ENCODE measurements at places on chromosomes 16 and 17. TPM values are rescaled to one million over a fixed set of nuclear protein-coding genes. Genes with fewer than 3 reads are reported as not detected.
A peak's percentile ranks its signal among the peaks of the same experiment; 100 is the strongest.

GRCh38 chr16:85963753-85964285 is 64.9 kb downstream of the IRF8 start:
- H3K27me3 ChIP-seq = no peaks in the 10 kb centered on the region
- H3K27ac ChIP-seq = no peak overlapping the region
- H3K36me3 ChIP-seq = no peaks in the 10 kb centered on the region
- no peak for DNase-seq
- H3K4me3 ChIP-seq = no peak overlapping the region

DNA sequence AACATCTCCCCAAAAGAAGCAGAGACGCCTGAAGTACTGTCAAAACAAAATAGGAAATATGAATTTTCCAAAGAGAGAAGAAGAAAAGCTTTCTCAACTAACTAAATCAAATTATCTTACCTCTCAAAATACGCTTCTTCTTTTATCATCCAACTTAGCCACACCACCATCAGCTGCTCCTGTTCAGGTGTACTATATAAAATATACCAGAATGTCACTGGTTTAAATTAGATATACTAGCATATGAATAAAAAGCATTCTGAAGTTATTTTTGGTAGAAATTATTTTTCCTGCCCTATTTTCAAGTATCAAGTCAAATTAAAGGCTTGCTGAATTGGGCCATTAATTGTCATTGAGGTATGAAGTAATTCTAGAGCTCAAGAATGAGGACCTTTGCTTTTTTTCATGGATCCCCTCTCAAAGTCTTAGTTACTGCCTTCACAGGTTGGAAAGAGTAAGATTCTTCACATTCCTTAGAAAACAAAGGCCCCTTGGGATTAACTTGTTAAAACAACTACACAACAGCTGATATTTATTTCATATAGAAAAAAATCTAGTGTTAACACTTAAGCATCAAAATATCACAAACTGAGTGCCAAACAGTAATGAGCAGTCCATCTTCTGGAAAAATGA is 30.1 kb downstream of the INTS2 start:
- H3K4me3 ChIP-seq = no peak overlapping the region
- no peaks in the 10 kb centered on the region for H3K4me1 ChIP-seq
- no peaks in the 10 kb centered on the region for H3K27me3 ChIP-seq

- H3K27me3 ChIP-seq = no peaks in the 10 kb centered on the region
- no peaks in the 10 kb centered on the region for H3K4me1 ChIP-seq
- no peaks in the 10 kb centered on the region for H3K36me3 ChIP-seq
- H3K27ac ChIP-seq = no peak overlapping the region
- DNase-seq = no peak
These were observed 331.8 kb upstream of the CDH11 start for GRCh38 chr16:65453646-65454045.

DNA sequence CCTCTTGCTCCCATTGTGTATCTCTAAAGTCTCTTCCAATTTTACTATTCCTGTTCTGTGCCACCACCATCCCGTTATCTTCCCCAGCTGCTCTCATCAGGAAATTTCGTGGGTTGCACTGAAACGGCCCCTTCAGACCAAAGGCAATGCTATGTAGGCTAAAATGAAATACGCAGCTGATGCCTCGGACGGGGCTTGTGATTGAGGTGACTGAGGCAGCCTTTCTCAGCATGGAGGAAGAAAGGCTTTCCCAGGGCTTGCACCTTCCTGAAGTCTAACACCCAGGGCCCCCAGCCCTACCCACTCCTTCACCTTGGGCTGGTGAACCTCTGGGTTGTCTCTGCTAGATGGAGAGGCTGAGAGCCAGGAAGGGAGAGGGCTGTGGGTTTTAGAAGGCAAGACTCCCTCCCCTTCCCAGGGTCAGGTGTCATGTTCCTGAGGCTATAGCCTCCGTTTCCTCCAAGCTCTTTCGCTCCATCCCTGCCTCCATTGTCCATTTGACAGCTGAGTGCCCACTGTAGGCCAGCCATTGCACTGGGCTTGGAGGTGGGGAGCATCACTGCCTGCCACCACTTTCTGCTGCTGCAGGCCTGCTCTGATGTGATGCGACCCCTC is 7.8 kb downstream of the CCDC200 start:
- no peak for DNase-seq
- H3K4me1 ChIP-seq = no peaks in the 10 kb centered on the region
- no peak overlapping the region for H3K27ac ChIP-seq
- no peak overlapping the region for H3K4me3 ChIP-seq
- H3K36me3 ChIP-seq = peaks cover 18% of the 10 kb centered on the region

DNA sequence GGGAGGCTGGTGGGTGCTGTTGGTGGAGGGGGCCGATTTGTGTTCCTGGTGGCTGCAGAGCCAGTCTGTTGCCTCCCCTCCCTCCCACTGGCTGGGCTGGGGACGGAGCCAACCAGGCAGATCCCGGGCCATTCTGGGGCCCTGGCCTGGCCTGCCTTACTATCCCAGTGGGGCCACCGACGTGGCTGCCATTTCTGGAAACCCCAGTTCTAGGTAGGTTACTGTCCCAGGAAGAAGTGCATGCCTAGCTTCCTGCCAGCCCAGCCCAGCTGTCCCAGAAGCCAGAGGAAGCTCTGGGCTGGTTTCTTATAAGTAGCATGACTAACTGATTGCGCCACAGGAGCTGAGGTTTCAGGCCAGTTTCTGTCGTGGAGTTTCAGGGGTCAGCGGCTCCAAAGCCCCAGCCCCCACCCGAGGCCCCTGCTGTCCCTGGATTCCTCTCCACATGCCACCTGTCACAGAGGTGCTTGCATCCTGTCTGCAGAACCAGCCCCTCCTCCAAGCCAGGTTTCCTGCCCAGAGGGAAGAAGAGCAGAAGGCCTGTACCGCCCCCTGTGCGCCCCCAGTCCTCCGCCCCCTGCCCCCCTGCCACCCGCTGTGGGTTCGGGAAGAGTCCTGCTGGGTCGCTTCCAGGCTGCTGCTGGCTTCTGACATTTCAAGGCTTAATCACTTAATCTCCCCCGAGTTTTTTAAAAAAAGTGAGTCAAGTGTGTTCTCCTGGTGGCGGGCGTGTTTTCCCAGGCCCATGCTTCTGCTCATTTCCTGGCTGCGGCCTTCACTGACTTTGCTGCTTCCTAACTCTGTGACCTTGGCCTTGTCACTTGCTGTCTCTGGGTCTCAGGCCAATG is 13.2 kb downstream of the IL4R start:
- no peaks in the 10 kb centered on the region for H3K27me3 ChIP-seq
- H3K4me1 ChIP-seq = peaks cover 37% of the 10 kb centered on the region
- peak overlapping the region; percentile 91 for H3K27ac ChIP-seq
- peaks cover 7% of the 10 kb centered on the region for H3K36me3 ChIP-seq
- no peak overlapping the region for H3K4me3 ChIP-seq
- DNase-seq = peak; percentile 78

DNA sequence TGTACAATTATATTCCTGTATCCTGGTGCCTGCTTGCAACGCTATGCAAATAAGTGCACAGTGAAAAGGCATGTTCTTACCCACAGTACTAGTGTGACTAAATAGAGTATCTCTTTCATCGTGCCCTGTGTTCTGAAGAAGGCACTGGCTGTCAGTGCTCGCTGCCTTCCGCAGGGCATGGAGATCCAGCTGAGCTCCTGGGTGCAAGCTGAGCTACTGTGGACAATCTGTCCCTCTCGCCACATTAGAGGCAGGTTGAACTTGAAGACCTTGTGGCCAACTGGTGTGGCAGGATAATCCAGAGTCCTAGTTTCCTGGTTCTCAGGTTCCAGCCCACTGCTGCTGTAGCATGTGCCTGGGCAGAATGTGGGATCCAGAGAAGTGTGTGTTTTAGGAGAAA is 1.9 kb upstream of the ST6GALNAC1 start:
- H3K36me3 ChIP-seq = no peaks in the 10 kb centered on the region
- H3K27ac ChIP-seq = no peak overlapping the region
- DNase-seq = no peak
- peaks cover 9% of the 10 kb centered on the region for H3K27me3 ChIP-seq

GRCh38 chr17:27554911-27555310 is 76.1 kb upstream of the LGALS9 start:
- H3K36me3 ChIP-seq = no peaks in the 10 kb centered on the region
- no peak overlapping the region for H3K4me3 ChIP-seq
- no peak overlapping the region for H3K27ac ChIP-seq
- H3K4me1 ChIP-seq = peaks cover 41% of the 10 kb centered on the region
- DNase-seq = no peak

The CCDC200 gene
- not detected for polyA plus RNA-seq

The TEKT1 gene
- polyA plus RNA-seq = not detected

The ADAD2 gene
- 0.10 TPM for polyA plus RNA-seq

The HS3ST3B1 gene
- polyA plus RNA-seq = not detected

The VASN gene
- 0.41 TPM for polyA plus RNA-seq

The OR3A3 gene
- not detected for polyA plus RNA-seq

Measured in endothelial cell of umbilical vein (primary cell).